ENCODE measurements at places on chromosomes 5 and 9.

DNA sequence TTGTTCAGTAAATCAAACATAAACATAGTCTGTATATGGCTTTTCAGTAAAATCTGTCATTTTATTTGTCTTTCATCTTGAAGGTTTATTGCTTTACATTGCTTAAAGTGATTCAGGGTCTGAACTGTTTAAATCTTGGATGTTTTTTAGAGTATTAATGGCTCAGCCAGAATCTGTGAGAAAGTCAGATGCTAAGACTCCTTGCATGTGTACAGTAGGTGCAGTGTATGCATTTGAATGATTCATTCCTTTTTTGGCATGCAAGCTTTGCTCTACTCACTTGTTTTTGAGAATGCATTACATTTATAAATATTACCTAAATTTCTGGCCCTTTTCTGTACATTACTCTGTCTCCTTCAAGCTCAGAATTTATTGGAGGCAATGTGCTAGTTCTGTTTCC, 271.0 kb upstream of the RIOK2 start:
- no peak for DNase-seq

DNA sequence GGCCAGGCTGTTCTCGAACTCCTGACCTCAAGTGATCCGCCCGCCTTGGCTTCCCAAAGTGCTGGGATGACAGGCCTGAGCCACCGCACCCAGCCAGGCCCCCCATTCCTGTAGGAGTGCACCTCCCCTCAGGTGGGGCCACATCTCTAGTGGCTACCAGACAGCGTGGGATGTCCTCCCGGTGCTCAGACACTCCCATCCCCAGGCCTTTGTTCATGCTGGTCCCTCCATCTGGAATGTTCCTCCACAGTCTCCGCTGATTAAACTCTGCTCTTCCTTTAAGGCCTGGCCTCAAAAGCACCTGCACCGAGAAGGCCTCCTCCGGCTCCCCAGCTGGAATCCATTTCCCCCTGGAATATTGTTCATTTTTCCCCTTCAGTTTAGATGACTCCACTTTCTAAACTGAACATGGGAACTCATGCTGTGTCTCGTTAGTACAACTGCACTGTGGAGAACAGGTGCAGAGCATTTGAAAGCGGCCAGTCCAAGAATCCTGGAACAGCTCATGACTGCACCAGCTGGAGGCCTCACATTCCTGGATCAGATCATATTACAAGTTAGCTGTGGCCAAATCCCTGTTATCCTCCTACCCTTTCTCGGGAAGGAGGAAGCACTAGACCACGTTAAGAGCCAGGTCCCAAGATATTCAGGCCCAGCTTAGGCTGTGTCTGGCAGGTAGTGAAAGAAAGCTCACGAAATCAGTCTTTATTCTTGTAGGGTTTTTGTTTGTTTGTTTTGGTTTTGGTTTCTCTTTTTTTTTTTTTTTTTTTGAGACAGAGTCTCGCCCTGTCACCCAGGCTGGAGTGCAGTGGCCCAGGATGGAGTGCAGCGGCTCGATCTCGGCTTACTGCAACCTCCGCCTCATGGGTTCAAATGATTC, 10.8 kb upstream of the PRRC2B start:
- DNase-seq, result no peak

GRCh38 chr5:162801235-162801634, 636.2 kb upstream of the CCNG1 start:
- no peak for DNase-seq

DNA sequence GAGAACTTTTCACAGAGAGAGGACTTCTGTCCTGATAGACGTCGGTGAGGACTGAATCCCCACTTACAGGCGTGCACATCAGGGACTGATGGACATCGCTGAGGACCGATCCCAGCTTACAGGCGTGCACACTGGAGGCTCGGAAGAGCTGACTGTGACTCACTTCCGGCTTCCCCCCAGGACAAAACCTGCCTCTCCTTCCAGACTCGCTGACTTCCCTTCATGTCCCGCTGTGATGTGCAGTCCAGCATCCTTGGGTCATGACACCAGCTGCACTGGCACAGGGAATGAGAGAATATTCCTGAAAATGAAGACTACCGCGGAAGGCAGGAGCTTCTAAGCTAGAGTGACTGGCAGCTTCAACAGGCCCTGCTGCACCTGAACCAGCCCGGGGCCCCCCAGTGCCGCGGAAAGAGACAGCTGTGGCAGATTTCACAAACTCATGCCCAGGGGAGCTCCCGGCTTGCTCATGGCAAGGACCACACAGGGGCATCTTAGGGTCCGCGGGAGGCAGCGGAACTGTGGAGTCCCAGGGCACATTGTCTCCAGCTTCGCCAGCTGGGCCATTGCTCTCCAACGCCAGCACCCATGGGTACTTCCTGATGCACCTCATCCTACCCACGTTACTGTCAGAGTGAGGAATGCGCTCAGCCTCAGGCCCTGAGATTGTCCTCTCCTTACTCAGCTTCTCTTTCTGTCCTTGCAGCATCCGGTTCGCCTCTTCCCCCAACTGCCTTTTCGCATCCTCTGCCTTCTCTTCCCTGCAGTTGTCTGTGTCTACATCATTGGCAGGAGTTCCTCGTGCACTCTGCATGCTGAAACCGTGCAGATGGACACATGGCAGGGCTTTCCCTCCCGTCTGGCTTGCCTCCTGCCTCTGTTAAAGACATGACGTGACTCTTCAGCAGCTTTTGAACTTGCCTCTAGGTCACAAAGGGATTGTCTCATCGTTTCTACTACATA, 29.5 kb downstream of the SURF6 start:
- no peak for DNase-seq

GRCh38 chr5:8919096-8919495, 626.8 kb downstream of the SEMA5A start:
- no peak for DNase-seq
